Fibroblast of skin of left quadriceps (primary cell): ENCODE measurements at places on chromosomes 2 and 18.

DNA sequence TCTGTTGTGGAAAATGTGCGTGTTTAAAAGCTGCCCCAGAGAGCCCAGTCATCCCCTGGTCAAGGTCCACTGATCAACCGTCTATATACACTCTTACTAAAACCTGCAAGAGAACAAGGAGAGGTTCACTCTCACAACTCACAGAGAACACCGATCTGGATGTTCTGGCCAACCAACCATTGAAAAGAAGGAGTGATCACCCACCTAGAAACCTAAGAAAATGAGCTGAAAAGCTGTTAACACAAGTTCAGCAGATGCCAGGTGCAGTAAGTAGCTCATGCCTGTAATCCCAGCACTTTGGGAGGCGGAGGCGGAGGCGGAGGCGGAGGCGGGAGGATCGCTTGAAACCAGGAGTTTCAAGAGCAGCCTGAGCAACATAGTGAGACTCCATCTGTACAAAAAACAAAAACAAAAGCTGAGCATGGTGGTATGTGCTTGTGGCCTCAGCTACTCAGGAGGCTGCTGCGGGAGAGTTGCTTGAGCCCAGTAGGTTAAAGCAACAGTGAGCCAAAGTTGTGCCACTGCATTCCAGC, 14.5 kb downstream of the ATG16L1 start:
- no peak for DNase-seq

- peak; percentile 87 for DNase-seq
Observed at GRCh38 chr2:118249531-118249930, 161.3 kb downstream of the INSIG2 start.

DNA sequence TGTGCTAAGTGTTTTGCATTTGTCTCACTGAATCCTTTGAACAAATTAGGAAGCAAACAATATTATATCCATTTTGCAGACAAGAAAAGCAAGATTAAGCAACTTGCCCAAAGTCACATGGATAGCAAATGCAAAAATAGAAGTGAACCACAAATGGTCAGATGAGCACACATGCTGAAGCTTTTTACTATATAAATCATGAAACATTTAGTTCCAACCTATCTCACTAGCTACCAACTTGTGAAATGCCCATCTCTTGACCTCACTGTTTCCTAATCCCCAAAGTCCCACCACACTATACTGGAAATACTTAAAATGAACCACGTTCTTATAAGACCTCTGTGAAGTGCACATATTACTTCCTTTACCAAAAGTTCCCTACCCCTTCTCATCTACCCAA, 380.5 kb downstream of the ERBB4 start:
- DNase-seq, result no peak

GRCh38 chr2:180781276-180781675, 199.1 kb upstream of the UBE2E3 start:
- DNase-seq, result no peak

- no peak for DNase-seq
Observed at GRCh38 chr2:183148955-183149354, 24.7 kb downstream of the NUP35 start.

- DNase-seq, result no peak
Observed at GRCh38 chr2:100242476-100242875, 79.8 kb downstream of the LONRF2 start.

- no peak for DNase-seq
Observed at GRCh38 chr2:136129601-136130000, 11.7 kb upstream of the CXCR4 start.
